Activated T-helper 9 cell treated with anti-CD3 and anti-CD28 coated beads, Interleukin-2, amount 50 U/mL, for 16 hours (primary cell): ENCODE measurements at places on chromosomes 16 and 17.

GRCh38 chr16:19130385-19130784 is 16.6 kb downstream of the ITPRIPL2 start:
- DNase-seq = no peak

- no peak for DNase-seq
Measured at GRCh38 chr16:54459509-54460262, 173.1 kb upstream of the IRX3 start.

DNA sequence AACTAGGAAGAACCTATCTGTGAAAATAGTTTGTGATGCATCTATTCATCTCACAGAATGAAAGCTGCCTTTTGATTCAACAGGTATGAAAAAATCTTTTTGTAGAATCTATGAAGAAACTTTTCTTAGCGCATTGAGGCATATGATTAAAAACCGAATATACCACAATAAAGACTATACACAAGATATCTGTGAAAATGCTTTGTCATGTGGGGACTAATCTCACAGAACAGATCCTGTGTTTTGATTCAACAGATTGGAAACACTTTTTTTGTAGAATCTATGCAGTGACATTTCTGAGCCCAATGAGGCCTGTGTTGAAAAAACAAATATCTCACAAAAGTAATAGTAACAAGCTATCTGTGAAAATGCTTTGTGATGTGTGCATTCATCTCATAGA is 2247.5 kb downstream of the TP53TG3F start:
- DNase-seq = no peak

DNA sequence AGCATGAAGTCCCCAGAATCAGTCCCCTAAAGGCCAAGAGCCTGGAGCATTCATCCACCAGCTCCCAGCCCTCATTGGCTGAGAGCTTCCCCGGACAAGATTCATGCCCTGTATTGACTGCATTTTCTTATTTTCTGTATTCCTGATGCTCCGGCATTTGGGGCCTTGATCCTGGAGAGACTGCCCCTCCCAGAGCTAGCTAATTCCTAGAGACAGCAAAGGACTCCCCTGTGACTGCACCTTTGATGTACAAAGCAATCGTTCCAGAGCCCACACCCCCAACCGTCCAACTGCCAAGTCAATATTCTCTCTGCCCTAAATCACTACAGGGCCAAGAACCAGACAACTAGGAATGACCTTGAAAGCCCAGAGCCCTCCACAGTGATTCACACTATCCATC is 93.4 kb upstream of the CDH5 start:
- no peak for DNase-seq

DNA sequence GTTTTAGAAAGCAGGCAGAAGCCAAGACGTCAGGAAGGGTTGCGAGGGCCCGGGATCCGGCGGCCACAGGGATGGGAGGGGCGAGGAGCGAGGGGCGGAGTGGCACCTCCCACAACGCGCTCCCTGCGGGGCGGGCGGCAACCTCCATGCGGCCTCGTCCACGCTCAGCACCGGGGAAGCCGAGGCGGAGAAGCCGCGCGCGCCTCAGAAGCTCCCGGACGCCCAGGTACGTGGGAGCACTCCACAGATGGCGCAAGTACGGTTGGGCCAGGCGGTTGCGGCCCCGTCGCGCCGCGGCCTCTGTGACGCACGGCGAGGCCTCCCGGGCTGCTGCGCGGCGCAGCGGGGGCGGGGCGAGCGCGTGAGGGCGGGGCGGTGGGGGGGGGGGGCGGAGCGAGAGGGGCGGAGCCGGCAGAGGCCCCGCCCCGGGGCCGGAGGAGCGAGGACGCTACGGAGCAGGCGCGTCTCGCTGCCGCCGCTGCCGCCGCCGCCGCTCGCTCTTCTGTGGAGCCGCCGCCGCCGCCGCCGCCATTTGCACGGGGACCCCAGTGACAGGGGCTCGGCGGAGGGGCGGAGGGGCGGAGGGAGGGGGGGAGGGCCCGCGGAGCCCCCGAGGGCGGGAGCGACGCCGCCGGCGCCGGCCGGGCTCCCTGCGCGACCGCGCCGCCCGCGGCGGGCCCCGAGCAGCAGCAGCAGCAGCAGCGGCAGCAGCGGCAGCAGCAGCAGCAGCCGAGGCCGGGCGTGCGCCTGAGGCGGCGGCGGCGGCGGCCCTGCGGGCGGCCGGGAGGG is at the start of gene TENT4B:
Gene TENT4B (plus strand): TSS at position 500 of the 789 bp plus-strand sequence. CDS start 316 bp downstream, outside the sequence.
- peak; percentile 80 for DNase-seq

DNA sequence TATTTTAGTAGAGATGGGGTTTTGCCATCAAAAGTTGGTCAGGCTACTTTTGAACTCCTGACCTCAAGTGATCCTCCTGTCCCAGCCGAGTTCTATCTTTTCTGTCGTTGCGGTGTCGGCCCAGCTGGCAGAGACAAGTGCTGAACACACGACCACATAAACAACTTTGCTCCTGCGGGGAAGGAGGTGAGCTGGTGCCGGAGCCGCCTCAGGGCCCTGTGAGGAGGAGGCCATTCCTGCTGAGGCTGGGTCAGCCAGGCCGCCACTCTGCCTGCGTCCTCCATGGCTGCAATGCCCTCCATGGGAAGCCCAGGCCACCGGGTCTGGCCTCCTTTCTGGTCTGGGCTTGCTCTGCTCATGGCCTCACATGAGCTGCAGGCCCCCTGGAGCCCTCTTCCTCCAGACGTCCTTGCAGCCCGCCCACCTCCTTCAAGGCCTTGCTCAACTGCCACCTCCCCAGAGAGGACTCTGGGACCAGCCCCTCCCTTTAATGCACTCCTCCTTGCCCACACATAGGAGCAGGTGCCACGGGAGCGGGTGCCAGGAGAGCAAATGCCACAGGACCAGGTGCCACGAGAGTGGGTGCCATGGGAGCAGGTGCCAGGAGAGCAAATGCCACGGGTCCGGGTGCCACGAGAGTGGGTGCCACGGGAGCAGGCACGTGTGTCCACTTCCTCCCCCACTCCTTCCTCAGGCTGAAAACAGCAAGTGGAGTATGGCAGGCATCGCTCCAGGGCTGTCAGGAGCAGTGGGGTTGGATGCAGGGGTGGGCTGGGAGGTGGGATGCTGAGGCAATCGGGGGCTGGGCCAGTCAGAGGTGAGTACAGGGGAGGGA is 28.4 kb upstream of the CBFA2T3 start:
- no peak for DNase-seq

GRCh38 chr17:30389756-30390300 is 11.1 kb downstream of the CPD start:
- DNase-seq = no peak

DNA sequence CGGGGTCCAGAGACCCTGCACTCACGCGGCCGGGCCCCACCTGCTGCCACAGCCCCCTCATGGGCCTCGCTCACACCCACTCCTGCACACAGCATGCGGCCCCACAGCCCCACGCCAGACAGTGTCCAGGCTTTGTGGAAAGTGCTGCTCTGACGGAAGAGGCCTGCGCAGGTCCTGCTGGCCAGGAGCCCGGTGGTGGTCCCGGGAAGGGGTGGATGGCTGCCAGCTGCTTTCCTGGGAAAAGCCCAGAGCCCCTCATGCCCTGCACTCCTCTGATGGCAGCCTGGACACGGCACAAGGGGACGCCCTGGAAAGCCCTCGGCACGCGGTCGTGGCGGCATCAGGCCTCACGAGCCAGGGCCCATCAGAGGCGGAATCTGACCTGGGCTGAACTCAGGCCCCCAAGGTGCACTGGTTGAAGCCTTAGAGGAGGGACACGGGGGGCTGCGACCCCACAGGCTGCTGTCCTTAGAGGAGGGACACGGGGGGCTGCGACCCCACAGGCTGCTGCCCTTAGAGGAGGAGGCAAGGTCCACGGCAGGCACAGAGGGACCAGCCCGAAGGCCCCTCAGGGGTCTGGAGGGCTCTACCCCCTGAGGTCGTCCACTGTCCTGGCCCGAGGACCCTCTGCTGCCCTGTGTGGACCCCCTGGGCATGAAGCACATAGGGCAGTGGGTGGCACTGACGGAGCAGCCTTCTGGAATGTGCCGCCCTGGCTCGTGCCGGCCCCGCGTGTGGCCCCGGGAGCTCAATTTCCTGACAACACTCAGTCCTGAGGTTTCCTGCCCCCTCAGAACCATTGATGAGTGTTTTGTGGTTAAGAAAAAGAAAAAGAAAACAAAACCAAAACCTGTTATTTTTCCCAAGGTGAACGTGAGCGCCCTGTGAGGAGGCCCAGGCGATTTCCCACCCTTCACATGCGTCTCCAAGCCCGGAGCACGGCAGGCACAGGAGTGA is 22.1 kb downstream of the SOX8 start:
- DNase-seq = peak; percentile 47

- no peak for DNase-seq
Measured at GRCh38 chr17:50972577-50972976, 106.4 kb upstream of the TOB1 start.

- no peak for DNase-seq
Measured at GRCh38 chr17:75116737-75117136, 7.0 kb downstream of the ARMC7 start.

DNA sequence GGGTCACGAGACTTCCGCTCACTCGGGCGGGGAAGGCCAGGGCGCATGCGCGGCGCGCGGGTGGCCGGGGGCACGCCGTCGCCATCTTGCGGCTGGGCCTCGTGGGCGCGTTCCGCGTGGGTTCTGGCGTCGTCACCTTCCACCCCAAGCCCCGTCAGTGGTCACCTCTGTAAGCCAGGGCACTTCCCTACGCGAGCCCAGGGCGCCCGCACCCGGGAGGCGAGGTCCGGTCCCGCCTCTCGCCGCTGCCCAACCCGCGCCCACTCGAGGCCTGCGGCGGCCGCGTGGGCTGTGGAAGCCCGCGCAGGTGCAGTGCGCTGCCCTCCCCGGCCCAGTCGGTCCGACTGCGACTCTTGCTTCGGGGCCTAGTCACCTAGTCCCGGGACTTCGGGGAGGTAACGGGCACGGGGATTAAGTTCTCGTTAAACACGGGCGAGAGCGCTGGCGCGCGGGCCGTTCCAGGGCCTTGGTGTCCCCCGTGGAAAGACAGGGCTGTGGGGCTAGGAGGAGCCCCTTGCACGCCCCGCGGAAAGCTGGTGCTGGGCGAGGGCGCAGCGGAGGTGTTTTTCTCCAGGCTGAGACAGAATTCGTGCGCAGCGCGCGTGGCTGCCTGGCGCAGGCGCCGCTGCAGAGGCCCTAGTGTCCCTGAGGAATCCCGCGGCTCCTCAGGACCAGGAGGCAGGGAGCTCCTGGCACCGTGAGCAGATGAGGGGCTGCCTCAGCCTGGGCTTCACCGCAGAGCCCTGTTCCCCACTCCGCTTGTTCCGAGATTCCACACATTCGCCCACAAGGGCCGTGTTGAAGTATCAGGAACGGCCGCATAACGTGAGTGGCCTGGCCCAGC is 472 bp upstream of the ARHGDIA start:
- peak; percentile 94 for DNase-seq

- no peak for DNase-seq
Measured at GRCh38 chr17:12665263-12666210, at the start of gene MYOCD. Gene MYOCD (plus strand): TSS chr17:12665890. CDS start chr17:12666189, 299 bp downstream.

- no peak for DNase-seq
Measured at GRCh38 chr16:72481419-72481818, 309.5 kb upstream of the PMFBP1 start.

DNA sequence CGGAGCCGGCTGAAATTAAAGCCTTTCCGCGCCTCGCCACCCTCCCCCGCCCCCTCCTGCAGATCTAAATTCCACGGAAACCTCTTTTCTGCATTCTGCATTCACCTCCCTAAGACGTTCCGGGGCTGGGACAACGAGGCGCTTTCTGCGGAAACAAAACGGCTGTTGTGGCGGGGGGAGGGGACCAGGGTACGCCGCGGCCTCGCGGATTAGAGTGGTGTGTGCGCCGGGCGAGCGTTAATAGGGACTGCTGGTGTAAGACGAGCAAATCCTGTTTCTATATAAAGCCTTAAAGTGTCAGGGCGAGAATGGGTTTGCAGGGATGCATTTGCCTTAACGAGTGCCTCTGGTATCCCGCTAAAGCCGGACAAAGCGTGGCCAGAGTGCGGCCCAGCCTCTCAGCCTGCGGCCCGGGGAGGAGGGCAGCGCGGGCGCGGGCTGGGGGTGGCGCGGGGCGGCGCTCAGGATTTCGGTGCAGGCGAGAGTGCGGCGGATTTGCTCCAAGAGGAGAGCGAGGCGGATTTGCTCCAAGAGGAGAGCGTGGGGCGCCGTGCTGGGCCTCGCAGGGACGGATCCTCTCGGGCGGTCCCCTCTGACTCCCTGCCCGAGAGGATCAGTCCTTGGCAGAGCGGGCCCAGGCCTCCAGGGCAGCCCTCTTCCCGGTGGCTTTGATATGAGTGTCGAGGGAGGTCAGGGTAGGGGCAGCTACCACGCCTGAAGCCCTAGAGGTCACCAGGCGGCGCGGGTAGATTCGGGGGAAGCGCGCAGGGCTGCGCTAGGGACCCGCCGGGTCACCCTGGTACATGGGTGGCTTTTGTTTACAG is 5.1 kb downstream of the BAHCC1 start:
- DNase-seq = no peak

- DNase-seq = no peak
Measured at GRCh38 chr17:38341035-38341721, 2.6 kb downstream of the GPR179 start.

GRCh38 chr17:57556977-57557376 is 188.1 kb downstream of the CCDC182 start:
- no peak for DNase-seq

GRCh38 chr17:7940743-7941142 is 8.7 kb downstream of the CNTROB start:
- no peak for DNase-seq

GRCh38 chr16:3363793-3364192 is 8.1 kb downstream of the OR2C1 start:
- DNase-seq = no peak

- no peak for DNase-seq
Measured at GRCh38 chr17:6244796-6245195, 174.6 kb downstream of the WSCD1 start.

DNA sequence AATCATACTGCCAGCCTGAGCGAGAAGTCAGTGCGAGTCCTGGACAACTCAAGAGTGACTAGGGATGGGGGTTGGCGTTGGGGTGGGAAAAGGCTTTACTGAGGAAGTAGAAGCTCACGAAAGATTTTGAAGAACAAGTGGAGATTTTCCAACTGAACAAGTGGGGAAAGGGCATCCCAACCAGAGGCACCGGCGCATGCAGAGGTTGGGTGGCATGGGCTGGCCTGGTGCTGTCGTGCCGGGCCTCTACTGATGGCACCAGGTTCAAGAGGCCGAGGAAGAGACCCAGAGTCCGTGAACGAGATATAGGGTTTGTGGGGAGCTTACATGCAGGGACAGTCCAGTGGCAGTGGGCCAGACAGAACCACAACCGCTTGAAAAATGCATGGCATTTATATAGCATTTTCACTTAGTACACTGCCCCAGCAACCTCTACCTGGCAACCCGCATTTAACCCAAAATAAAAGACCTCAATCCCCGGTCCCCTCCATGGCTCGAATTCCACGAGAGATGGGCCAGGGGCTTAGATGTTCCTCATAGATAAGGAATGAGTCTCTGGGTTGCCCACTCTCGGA is 7.7 kb upstream of the ITGA3 start:
- DNase-seq = no peak

- no peak for DNase-seq
Measured at GRCh38 chr16:8998108-8998507, 34.4 kb upstream of the USP7 start.

DNA sequence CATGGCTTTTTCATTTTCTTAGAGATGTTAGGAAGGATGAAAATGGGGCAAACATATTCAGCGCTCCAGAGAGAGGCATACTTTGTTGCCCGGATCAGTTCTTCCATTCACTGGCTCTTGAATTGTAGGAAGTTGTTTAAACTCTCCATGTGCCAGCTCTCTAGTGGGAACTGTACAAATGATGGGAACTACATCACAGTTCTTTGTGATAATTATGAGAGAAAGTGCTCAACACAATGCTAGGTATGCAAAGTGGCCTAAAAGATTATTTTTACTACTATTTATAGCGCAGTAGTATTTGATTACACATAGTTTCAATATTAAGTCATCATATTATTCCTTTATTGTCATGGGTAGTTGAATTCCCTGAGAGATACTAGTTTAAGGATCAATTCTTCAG is 268.5 kb downstream of the RBFOX1 start:
- DNase-seq = no peak

- DNase-seq = no peak
Measured at GRCh38 chr16:13767215-13767614, 152.7 kb upstream of the ERCC4 start.
